ENCODE measurements at places on chromosomes 12 and 14. TPM values are rescaled to one million over a fixed set of nuclear protein-coding genes. Genes with fewer than 3 reads are reported as not detected.

The GNB3 gene
- total RNA-seq: not detected

DNA sequence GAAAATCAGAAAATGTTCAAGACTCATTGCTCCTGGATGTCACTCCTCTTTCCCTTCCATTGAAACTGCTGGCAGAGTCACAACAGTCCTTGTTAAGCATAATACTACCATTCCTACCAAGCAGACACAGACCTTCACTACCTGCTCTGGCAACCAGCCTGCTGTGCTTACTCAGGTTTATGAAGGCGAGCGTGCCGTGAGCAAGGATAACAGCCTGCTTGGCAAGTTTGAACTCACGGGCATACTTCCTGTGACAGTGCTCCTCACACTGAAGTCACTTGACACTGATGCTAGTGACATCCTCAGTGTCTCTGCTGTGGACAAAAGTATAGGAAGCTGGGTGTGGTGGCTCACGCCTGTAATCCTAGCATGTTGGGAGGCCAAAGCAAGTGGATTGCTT lies 15.7 kb upstream of the PHETA1 start:
- no peak for DNase-seq

GRCh38 chr12:47272412-47273190 lies 192.8 kb upstream of the AMIGO2 start:
- no peak for DNase-seq

DNA sequence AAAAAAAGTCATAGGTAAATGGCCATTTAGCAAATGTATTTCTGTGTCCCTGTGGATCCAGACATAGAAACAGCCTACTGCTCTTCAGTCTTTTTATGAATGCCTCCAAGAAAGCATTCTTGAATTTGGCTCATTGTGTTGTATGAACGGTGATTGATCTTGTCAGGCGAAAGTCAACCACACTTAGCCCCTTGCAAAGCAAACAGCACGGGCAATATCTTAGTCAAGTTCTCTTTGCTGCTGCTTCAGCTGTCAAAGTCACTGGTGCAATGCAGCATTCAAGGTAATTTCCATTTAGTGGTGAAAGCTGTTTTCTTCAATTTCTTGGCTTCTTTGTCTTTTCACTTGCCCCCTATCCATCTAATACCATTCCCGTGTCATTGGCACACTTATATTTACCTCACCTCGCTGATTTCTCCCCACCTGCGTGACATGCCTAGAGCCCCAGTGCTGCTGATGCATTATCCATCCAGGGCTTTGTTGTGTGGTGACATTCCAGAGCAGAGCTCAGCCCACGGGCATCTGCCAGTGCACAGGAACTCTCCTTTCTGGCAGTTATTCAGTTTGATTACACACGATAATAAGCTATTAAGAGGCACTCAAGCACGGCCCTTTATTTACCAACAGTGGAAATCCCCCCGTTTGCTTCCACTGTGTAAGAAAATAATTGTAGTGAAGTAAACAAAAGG lies 362.3 kb upstream of the NOVA1 start:
- no peak for DNase-seq

GRCh38 chr12:6647083-6647604 lies at the start of gene ACRBP:
Gene ACRBP, minus strand, starts transcription at chr12:6647432. Its CDS starts 66 bp downstream, at chr12:6647366.
- DNase-seq: no peak

The TAPBPL gene
- 1.1 TPM for total RNA-seq

DNA sequence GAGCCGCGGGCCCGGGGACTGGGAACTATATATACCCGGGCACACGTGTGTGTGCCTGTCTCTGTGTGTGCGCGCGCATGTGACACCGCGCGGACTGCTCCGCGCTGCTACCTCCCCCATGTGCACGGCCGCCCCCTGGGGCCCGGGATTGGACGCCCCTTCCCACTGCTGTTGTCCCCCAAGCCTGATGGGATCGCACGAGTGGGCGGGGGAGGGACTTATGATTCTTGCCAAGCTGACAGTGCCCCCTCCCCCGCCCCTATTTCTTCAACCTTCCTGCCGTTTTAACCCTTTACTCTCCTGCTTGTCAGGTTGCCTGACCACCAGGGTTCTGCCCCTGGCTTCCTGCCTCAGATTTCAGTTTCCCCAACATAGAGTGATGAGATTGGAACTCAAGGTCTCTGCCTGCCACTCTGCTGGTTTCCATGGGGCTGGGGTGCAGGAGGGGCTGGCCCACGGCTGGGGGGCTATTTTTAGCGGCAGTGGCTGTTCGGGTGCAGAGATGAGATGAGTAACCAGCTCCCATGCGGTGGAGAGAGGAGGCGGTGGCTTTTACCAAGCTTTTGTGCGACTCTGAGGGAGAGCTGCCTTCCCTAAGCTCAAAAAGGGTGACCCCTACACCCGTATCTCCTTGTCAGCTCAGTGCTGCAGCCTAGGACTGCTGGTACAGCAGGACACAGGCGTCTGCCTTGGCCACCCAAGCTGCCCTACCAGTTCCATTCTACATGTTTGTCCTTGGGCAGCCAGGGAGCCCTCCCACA lies at the start of gene DDN:
TSS of gene DDN (minus strand) at position 5 of the 761 bp plus-strand sequence. CDS start 88 bp downstream, outside the sequence.
- DNase-seq: no peak
